T-helper 2 cell (primary cell): ENCODE measurements at places on chromosomes 3 and 15.
A peak's percentile ranks its signal among the peaks of the same experiment; 100 is the strongest.

- DNase-seq = no peak
Observed at GRCh38 chr3:186413615-186414415, 51.8 kb upstream of the DGKG start.

DNA sequence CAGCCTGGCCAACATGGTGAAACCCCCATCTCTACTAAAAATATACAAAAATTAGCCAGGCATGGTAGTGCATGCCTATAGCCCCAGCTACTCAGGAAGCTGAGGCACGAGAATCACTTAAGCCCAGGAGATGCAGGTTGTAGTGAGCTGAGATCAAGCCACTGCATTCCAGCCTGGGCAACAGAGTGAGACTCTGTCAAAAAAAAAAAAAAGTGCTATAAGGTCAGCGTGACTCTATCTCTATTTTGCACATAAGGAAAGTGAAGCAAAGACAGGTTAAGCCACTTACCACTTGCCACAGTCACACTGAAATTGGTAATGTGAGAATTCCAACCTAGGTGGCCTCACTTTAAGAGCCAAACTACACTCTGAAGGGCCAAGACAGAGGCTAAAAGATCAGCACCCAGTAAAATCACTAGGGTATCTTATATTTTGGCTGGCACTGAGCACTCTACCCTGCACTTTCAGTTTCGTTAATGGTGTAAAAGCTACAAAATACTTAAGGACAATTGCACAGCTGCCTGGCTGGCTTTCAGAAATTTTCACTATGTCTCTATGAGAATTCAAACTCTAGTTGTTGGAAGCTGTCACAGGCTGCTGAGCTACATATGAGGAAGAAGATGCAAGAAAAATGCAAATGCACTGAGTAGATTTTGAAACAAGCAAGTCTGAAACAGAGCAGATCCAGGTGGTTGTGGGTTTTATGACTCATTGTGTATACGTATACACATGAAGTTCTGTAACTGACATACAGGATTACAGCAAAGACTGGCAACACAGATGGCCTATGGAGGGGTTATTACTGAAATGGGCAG lies 32.7 kb downstream of the TRANK1 start:
- peak; percentile 57 for DNase-seq

DNA sequence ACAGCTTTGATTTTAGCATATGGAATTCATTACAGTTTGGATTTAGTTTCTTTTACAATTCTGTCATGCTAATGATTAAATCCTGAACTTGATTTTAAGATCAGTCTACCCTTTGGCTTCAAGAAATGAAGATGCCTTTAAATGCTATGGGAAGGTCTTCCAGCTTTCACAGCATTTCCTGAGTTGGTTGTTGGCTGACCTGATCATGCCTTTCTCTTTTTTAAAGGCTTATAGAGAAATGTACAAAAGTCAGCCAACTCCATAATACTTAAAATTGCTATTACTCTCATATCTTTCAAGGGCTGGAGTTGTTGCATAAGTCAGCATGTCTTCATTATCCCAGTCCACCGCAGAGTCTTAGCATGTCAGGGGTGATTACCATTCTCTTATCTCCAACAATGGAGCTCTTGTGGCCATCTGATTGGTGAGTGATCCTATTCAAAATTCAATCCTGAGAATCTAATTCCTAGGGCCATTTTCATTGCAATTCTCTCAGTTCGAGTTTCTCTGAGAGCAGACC lies 123.8 kb downstream of the GMNC start:
- no peak for DNase-seq

DNA sequence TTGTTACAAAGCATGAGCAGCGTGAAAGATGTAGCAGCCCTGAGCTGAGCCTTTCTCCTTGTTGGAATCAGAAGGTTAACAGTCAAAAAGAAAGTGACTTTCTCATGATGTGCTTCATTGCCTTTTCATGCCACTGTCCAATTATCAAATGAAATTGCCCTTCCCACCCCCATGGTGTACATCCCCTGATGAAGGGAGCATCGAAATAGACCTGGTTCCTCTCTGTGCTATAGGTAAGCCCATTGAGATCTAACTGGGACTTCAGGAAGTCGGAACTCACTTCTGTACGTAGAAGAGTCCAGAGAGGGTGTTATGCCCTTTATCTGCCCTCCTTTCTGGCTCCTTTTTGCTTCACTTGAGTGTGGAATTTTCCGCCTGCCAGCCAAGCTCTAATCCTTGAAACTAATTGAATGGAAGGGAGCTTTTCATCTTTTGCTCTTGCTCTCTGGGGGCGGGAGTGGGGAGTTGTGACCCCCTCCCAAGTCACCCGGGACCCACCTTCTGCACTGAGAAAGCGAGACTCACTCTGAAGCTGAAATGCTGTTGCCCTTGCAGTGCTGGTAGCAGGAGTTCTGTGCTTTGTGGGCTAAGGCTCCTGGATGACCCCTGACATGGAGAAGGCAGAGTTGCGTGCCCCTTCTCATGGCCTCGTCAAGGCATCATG lies 20.9 kb downstream of the ABHD6 start:
- no peak for DNase-seq

DNA sequence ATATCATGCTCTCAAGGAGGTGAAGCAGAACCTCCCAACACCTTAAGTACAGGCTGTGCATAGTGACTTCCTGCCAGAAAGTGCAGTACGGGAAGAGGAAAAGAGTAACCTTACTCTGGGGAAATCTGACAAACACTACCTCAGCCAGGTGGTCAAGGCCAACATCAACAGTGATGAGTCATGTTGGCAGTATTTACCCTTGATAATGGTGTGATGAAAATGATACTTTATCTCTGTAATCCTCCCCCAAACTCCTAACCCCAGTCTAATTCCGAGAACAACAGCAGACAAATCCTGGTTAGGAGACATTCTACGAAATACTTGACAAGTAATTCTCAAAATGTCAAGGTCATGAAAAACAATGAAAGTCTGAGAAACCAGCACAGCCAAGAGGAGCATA lies 26.5 kb downstream of the ANKDD1A start:
- no peak for DNase-seq

DNA sequence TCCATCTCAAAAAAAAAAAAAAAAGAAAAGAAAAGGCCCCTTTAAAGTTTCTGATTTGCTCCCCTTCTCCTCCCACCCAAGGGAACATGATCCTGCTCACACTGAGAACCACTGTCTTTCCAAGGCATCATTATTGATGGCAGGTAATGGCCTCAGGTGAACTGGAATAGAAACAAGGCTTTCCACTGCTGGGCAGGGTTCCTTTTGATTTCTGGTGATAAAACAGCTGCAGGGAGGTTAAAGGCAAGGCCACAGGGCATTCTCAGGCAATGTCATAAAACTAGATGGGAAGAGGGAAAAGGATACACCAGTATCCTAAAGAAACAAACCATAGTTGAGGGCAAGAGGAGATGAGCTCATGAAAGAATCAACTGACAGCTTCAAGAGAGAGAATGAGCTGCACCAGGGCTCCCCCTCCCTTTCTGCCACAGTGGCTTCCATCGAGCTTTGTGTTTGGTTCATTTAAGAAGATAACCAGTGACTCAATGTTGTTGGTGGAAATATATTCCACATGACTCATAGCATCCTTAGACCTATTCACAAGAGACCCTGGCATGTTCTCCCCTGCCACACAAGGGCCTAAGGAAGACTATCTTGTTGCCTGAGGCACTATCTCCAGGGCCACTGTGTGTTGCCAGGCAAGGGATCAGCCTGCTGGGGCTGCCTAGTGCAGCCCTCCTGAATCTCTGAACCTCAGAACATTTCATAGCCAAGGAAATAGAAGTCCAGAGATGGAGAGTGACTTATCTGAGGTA lies 86.4 kb downstream of the WDR76 start:
- no peak for DNase-seq

GRCh38 chr15:40254452-40254851 lies 15.6 kb downstream of the PAK6 start:
- DNase-seq = no peak

DNA sequence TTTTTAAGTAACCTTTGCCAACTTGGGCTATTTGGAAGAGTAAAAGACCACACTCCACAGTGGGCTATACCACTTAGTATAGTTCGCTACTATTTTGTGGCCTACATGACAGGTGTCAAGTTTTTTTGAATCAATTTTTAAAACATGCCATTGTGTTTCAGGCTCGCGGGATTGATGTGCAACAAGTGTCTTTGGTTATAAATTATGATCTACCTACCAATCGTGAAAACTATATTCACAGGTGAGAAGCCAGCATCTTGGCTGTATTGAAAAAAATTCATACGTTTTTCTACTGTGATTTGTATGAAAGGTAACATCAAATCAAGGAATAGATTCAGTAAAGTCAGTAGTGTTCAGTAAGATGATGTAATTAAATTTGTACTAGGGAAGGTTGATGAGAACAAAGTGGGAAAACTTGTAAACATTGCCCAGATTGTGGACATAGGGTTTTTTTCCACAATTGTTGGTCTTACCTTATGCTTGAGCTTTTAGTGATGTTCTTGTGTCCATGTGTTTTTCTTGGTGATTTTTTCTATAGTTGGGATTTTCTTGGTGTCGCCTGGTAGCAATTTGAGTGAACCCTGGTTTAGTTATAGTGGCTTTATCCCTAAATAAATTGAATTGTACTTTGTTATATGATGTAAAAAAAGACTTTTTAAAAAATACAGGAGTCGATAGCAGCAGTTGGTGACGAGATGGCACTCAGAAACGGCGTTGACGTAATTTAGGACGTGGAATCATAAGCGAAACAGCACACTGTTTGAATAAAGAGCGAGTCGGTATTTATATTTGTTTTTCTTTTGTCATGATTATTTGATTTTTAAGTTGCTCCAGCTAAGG lies 4.5 kb downstream of the EIF4A2 start:
- no peak for DNase-seq

GRCh38 chr3:34863485-34863884 lies 775.8 kb upstream of the ARPP21 start:
- DNase-seq = no peak

DNA sequence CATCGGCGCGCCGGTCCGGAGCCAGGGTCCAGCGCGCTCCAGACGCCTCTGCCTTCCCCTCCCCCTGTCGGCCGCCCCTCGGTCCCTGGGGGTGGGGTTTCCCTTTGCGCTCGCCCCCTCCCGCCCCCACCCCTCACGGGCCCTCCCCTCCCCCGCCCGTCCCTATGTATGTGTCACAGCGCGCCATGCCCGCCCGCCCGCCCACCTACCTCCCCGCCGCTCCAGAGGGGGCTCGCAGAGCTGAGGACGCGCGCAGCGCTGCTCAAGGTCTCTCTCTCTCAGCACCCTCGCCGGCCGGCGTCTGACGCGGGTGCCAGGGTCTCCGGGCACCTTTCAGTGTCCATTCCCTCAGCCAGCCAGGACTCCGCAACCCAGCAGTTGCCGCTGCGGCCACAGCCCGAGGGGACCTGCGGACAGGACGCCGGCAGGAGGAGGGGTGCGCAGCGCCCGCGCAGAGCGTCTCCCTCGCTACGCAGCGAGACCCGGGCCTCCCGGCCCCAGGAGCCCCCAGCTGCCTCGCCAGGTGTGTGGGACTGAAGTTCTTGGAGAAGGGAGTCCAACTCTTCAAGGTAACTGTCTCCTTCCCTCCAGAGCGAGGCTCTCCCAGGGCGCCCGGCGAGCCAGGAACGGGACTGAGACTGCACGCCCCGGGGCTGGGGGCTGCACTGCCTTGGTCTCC lies at the start of gene ACAN:
Gene ACAN, plus strand, starts transcription at position 196 of the 679 bp plus-strand sequence. CDS start 32,771 bp downstream, outside the sequence.
- DNase-seq = no peak

- DNase-seq = no peak
Observed at GRCh38 chr15:70314018-70314354, 216.3 kb upstream of the TLE3 start.

DNA sequence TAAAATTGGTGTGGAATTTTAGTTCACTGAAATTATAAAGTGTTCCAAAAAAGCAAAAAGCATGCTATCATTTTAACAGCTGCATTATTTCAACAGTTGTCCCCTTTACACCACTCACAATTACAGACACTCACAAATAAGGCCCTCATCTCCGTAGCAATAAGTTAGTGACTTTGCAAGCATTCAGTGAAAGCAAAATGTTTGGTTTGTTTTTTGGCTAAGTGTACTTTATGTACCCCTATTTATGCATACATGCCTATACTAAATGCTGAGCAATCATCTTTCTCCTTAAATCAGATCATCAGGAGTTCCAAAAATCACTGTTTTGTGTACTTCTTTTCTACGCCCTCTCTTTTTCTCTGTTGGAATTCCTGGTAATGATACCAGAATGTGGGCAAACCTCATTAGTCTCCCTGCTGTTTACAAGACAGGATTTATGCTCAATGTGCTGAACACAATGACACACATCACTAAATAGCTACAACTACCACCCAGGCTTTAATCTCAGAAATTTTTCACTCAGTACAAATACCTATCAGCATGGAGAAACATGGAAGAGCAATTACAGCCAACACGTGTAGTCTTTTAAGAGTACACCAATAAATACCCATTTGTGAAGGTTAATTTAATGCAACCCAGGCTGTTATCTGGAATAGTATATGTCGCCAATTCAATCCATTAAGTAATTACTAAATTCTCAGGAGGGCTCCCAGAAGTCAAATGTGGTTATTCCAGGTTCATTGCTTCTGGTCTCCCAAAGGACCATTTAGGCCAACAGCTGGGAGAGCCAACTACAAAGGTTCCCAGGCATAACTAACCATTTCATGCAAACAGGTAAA lies 12.0 kb downstream of the ALDH1A2 start:
- no peak for DNase-seq

GRCh38 chr15:63699101-63699785 lies 102.1 kb downstream of the FBXL22 start:
- no peak for DNase-seq

DNA sequence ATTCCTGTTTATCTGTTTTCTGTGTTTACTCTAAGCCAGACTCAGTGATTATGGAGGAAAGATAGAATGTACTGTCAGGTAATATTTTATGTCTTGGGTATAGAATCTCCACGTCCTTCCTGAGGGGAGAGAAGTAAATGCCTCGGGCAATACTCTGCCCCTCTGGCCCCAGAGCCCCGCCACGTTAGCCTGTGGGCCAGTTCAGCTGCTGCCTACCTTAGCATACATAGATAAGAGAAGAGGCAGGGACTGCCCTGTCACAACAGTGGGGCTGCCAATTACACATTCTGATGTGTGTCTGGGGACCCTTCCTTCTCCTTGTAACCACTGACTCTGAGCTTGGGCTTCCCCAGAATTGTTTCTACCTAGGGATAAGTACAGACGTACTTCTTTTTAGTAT lies 347.7 kb upstream of the ATP11B start:
- DNase-seq = no peak

- DNase-seq = no peak
Observed at GRCh38 chr3:40299721-40300335, 9.7 kb upstream of the EIF1B start.

DNA sequence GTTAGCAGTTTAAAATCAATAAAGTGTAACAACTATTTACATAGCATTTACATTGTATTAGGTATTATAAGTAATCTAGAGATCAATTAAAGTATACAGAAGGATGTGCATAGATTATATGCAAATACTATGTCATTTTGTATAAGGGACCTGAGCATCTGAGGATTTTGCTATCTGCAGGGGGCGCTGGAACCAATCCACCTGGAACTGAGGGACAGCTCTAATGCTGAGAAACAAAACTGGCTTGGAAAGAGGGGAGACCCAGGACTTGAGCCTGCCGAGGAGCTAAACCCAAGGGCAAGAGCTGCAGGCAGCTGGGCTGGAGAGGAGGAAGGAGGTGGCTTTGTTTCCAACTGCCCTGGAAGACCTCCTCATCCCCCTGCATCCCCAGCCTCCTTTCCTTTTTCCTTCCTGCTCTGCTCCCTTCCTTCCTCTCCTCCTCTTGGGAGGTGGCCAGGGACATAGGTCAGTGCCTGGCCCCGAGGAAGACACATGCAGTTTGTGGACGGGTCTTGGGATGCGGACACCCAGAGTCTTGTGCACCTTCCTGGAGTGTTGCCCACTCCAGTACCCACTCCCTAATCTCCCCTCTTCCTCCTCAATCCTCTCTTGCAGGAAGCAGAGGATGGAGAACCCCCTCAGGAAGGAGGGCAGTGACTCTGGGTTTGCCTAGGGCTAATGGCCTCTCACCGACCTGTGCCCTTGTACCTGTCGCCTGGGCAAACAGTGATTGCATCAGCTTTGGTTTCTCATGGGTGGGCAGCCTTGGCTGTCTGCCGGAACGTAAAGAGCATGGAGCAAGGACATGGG lies 825 bp upstream of the RTP3 start:
- DNase-seq = peak; percentile 34
